ENCODE measurements at places on chromosomes 7 and 10. TPM values are rescaled to one million over a fixed set of nuclear protein-coding genes. Genes with fewer than 3 reads are reported as not detected.

The WDR11 gene
- total RNA-seq: 39.5 TPM

The TCERG1L gene
- total RNA-seq: not detected

The AKR1C8 gene
- not detected for total RNA-seq

The STEAP1B gene
- total RNA-seq: 3.2 TPM

The ITPRID1 gene
- not detected for total RNA-seq

The FKBP9 gene
- total RNA-seq: 150 TPM

The TMEM270 gene
- not detected for total RNA-seq
